ENCODE measurements at places on chromosomes 7 and 10.
A peak's percentile ranks its signal among the peaks of the same experiment; 100 is the strongest.

GRCh38 chr7:49718760-49719159, 54.7 kb upstream of the VWC2 start:
- DNase-seq: peak; percentile 22

DNA sequence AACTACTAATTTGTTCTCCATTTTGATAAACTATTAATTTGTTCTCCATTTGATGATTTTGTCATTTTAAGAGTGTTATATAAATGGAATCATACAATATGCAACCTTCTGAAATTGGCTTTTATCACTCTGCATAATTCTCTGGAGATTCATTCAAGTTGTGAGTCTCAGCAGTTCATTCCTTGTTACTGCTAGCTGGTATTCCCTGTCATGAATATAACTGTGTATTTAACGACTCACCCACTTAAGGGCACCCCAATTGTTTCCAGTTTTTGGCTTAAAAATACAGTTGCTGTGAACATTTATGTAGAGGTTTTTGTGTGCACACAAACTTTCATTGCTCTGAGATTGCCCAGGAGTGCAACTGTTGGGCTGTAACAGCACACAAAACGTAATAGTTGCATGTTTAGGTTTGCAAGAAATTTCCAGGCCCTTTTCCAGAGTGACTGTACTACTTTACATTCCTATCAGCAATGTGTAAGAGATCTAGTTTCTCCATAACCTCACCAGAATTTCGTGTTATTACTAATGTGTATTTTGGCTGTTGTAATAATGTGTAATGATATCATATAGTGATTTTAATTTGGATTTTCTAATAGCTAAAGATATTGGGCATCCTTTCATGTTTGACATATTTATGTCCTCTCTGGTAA, 153.2 kb upstream of the ADCY1 start:
- DNase-seq: peak; percentile 63

DNA sequence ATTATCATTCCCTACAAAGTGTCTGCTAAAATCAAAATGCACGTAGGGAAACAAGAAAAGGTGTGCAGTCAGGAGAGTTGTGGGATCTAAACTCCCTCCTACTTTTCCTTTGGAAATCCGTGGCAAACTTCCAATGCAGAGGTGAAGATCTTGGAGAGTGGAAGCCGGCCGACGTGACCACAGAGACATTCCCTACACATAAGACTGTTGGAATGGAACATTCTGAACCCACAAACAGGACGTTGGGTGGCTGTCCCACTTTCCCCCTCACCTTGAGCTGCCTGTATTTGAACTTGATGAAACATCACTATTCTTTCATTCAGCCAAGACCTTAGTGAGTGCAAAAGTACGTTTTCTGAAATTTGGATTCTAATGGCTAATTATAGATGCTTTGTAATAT, 65.9 kb downstream of the PRKCQ start:
- DNase-seq: no peak

DNA sequence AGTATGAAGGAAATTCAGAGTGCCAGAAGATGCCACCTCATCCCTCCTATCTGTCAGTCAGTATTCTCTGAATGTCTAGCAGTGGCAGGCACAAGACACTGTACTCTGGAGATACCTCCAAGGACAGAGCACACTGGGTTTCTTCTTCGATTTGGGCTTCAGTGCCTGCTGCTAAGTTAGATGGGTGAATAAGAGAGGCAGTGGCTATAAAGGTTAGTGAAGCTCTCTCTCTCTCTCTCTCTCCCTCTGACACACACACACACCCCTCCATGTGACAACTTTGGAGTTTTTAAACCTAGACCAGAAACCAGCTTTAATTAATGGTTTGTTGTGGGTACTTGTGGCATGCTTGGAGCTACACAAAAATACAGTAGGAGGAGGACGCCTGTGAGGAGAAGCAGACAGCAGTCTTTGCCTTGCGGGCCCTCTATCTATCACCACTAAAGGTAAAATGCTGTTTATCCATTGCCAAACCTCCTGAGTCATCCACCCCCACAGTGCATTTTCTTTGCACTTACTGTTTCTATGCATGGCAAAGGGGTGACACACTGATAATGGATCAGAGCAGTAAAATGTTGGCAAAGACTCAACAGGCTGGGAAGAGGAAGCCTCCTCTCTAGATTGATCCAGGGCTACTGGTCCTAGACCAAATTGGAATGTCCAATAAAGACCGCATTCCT, 102.5 kb downstream of the TRIL start:
- DNase-seq: peak; percentile 100

GRCh38 chr10:6014241-6014761, 37.0 kb upstream of the IL15RA start:
- peak; percentile 6 for DNase-seq

DNA sequence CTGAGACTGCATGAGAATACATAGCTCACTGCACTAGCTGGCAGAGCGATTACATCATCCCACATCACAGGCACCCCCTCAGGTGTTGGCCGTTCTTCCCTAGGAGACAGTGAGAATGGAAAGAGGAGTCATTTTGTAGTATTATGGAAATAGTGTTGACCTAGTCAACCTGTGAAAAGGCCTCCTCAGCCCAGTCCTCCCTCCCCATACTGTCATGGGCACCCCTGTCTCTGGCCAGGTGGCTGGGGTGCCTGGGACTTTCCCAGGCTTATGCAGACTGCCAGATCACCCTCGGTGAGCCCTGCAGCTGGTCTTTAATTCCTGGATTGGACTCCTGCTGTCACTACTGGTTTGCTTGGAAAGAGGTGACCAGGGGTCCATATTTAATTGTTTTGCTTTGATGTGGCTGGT, 4.0 kb downstream of the INPP5A start:
- no peak for DNase-seq

DNA sequence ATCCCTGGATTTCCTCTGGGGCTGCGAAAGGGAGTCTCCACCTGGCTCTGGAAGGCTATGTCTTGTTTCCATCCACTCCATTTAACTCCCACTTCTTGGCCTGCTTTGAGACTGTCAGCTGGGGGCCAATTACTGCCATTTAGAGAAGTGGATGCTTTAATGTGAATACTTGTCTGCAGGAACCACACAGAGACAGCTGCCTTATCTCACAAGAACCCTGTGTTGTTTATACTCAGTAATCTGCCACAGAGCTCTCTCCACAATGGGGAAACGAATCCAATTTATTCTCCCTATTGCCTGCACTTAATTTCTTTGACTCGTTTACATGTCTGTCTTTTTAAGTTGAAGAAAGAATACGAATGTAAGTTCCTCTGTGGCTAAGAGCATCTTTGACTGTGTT, 787.0 kb upstream of the C7orf33 start:
- DNase-seq: no peak

- no peak for DNase-seq
These were observed 24.1 kb upstream of the KCNMA1 start for GRCh38 chr10:77661674-77662073.

Measured in HS-5 (cell line).